ENCODE measurements at places on chromosomes 6 and 20.
A peak's percentile ranks its signal among the peaks of the same experiment; 100 is the strongest.

GRCh38 chr6:43847741-43848630 lies 78.0 kb downstream of the VEGFA start:
- DNase-seq: no peak

- no peak for DNase-seq
Measured at GRCh38 chr6:95601133-95601532, 23.8 kb downstream of the MANEA start.

DNA sequence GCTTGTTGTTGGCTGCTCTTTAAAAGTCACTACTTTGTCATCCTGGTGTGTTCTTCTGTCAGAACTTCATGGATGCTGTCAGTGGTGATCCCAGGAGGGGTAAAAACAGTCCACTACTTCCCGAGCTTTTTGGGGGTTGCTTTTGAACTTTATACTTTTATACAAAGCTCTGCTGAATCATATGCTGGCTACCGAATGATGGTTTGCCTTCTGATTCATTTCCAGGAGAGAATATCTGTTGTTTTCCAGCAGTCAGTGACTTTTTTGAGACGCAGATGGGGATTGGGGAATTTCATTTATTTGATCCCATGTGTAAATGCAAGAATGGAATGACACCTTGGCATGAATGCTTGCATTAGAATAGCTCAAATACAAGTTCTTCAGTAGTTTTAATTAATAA lies 32.7 kb upstream of the COL10A1 start:
- no peak for DNase-seq

- no peak for DNase-seq
Measured at GRCh38 chr6:148179786-148180185, 162.9 kb upstream of the SASH1 start.

- DNase-seq: no peak
Measured at GRCh38 chr6:163640641-163641040, 226.1 kb downstream of the QKI start.

DNA sequence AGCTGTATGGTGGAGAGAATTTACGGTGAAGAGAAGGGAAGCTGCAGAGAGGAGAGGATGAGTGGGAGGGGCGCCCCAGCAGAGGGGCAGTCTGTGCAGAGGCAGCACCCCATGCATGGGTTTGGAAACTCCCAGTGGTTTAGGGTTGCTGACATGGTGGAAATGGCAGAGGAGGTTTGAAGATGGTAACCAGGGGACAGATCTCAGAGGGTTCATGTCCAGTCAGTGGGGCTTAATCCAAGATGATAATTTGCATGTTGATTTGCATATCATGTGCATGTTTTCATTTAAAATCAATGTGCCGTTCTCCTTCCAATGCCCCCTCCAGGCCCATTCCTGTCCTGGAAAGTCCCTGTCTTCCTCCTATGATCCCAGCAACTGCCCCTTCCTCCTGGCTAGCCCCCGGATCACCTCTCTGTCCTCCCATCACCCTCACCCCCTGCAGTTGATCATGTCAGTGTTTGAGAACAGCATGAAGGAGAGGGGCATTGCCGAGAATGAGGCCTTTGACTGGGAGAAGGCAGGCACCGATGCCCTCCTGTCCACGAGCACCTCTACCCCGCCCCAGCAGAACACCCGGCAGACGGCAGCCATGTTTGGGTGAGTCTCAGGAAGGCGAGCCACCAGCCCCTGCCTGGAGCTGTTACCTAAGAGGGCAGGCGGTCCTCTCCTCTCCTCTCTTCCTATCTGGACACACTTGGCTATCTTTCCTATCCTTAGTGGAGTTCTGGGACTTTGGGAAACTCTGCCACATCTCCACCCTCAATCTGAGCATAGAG lies 14.3 kb downstream of the TTBK1 start:
- DNase-seq: no peak

- DNase-seq: no peak
Measured at GRCh38 chr6:141443032-141443431, 689.7 kb upstream of the GJE1 start.

DNA sequence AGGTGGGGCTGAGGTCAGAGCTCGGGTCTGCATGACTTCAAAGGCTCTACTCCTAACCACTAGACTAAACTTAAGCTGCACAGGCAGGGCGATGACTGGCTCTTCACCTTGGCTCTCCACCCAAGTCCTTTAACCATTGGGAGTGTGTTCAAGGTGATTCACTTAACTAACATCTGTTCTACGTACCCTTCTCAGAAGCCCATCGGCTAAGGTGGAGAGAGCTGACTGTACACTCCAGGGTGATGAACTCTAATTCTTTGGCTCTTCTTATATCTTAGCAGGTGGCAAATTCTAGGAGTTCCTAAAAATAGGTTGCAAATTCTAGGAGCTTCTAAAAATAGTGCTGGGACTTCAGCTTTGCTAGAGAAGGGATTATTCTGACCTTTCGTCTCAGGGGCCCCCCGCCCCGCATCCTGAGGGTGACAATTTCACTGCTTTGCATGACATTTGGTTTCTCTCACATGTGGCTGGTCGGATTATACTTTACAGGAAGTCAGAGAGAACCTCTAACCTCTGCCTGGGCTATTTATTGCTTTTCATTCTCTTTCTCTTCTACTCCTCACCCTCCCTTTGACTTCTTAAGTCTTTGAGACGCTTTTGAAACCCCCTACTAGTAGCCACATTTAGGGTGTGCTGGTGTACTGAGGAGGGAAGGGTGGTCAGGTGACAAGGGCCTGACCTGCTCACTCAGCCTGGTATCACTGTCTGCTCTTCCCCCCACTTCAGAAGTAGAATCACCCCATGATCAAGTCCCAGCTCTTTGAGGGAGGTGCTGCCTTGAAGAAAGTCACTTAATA lies 55.5 kb downstream of the PRDM1 start:
- DNase-seq: no peak

DNA sequence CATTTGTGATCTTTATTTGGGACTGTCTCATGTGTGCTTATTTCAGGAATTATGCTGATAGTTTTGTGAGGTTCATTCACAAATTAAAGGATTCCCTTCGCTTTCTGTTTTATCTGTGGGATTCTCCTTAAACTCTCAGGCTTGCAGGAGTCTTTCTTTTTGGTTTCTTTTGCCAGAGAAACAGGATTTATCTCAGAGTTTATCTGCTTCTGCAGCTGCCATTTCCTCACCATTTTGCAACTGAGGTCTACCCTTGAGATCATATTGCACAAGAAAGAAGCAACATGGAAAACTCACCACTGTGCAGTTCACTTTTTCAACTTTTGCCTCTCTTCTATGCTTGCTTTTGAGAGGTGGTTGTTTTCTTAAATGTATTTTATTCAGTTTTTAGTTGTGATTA lies 201.0 kb downstream of the PRL start:
- DNase-seq: no peak

DNA sequence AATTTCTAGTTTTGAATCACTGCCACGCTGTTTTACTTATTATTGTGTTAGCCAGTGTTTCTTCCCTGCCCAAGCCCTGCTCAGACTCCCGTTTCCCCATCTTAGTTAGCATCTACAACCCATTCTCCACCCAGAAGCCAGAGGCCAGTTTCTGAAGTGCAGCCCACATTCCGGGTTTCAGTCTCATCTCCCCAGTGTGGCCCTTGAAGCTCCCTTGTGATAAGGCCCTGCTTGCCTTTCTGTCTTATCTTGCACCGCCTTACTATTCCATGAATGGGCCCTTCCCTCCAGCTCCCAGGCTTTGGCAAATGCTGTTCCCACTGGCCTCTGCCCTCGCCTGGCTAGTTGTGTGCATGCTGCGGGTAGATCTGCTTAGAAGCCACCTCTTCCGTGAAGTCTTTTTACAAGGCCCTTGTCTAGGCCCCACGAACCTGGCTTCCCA lies 41.1 kb downstream of the TOX2 start:
- no peak for DNase-seq

DNA sequence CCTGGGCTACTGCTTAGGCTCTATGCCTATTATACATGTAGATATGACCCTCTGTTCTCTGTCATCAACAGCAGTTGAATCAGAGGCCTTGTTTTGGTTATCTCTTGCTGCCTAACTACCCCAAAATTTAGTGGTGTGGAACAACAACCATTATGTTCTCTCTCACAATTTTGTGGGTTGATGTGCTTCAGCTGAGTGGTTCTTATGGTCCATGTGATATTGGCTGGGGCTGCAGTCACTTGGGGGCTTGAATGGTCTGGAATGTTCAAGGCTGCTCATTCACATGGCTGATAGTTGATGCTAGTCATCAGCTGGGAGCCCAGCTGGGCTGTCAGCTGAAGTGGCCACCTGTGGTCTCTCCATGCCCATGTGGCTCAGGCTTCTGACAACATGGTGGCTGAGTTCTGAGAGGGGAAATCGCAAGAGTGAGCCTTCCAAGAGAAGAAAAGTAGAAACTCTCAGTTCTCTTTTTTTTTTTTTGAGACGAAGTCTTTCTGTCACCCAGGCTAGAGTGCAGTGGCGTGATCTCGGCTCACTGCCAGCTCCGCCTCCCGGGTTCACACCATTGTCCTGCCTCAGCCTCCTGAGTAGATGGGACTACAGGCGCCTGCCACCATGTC lies 47.8 kb downstream of the SHLD1 start:
- DNase-seq: no peak

- DNase-seq: no peak
Measured at GRCh38 chr20:13280609-13281324, 59.7 kb downstream of the ISM1 start.

DNA sequence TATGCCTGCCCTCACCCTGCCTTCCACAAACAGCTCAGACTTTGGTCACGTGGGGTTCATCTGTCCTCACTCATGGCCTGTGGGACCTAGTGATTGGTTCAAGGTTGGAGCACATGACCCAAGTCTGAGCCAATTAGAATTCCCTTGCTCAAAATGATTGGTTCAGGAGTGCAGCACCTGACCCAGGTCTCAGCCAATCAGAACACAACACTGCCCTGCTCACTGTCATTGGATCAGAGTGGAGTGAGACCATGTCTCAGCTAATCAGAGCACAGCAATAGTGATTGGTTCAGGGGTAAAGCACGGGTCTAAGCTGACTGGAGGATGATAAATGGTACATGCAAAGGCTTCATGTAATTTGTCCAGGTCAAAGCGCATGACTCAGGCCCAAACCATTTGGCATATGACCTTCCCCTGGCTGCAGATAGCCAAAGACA lies 102.2 kb downstream of the PREX1 start:
- DNase-seq: no peak

- no peak for DNase-seq
Measured at GRCh38 chr6:41278699-41279405, 7.6 kb downstream of the TREM1 start.

DNA sequence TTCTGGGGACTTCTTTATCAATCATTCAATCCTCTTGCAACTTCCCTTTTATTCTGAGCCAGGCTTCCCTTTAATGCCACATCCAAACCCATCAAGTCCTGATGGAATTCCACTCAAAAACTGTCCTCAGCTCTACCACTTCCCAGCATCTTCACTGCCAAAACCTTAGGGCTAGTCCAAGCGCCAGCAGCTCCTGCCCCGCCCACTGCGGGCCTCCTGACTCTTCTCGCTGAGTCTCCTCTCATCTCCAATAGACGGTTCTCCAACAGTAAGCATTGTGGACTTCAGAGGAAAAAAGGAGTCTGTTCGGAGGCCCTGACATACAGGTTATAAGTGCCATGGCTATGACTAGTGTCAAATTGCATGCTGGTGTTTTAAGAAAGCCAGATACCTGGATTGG lies 38.7 kb upstream of the CNKSR3 start:
- no peak for DNase-seq

DNA sequence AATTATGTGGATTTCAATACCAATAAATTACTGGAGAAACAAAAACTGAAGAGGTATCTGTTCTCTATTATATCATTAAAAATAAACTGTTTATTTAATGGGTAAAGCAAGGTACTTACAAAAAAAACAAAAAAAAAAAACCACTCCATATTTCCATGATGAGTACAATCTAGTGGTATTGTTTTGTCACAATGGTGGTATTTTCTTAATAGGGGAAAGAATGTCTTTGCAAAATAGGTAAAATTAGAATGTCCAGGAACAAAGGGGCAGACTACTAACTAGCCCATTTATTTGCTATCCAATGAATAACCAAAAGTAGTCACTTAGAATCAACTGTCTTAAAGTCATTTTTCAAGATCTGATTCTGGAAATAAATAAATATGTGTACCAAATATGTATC lies 92.0 kb downstream of the ARHGAP18 start:
- DNase-seq: no peak

GRCh38 chr6:15474196-15474595 lies 188.6 kb downstream of the DTNBP1 start:
- peak; percentile 86 for DNase-seq

DNA sequence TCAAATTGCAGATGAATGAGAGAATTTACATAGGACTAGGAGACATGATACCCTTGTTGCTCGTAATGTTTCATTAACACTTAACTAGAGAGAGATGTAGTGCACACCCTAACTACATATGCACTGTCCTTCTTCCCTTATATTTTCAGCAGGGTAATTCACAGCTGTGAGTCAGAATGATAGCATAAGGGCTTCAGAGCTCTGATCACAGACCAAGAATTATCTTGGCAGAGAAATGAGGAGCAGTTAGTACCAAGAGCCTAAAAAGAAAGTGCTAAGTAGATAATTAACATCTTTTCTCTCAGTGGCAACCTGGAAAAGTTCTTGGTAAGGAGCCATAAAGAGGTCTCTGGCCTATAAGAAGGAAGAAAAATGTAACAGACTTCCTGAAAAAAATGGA lies 35.8 kb downstream of the GRIK2 start:
- no peak for DNase-seq

DNA sequence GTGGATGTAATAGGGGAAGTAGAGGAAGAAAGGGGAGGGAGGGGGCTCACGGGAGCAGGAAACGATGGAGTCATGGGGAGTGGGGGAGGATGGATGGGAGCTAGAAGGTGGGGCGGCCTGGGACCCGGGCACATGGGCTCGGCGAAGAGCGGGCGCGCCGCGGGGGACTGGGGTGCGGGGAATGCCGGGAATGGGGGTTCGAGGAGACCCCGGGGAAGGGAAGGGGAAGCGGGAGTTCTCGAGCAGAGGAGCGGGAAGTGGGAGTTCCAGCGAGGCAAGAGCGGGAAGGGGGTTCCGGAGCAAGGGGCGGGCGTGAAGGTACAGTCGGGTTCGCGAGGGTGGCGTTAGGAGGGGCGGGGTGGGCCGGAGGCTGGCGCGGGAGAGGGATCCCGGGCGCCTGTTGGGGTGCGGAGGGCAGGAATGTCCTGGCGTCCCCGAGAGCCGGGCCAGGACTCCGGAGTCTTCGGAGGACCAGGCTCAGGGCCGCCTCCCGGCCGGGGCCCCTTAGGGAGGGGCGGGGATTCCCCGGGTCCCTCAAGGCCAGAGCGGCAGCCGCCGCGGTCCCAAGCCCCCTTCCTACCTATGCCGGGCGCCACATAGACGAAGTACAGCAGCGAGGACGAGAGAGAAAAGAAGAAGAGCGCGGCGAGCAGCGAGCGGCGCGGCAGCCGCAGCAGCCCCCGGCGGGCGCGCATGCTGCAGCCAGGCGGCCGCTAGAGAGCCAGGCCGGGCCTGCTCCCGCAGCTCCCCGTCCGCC lies 504 bp downstream of the B4GALT5 start:
- no peak for DNase-seq

GRCh38 chr20:63553933-63554290 lies at the start of gene FNDC11:
TSS of gene FNDC11 (plus strand) at chr20:63554159. CDS start at chr20:63555664, 1,505 bp downstream.
- DNase-seq: no peak

- no peak for DNase-seq
Measured at GRCh38 chr6:1554476-1555310, 55.0 kb upstream of the FOXC1 start.

GRCh38 chr6:41373919-41374617 lies 38.7 kb downstream of the NCR2 start:
- no peak for DNase-seq
